ENCODE measurements at places on chromosomes 11 and 22.

- no peak for DNase-seq
Observed at GRCh38 chr11:17535488-17535887, 8.7 kb downstream of the USH1C start.

GRCh38 chr11:45647329-45647728 lies 18.1 kb downstream of the CHST1 start:
- no peak for DNase-seq

DNA sequence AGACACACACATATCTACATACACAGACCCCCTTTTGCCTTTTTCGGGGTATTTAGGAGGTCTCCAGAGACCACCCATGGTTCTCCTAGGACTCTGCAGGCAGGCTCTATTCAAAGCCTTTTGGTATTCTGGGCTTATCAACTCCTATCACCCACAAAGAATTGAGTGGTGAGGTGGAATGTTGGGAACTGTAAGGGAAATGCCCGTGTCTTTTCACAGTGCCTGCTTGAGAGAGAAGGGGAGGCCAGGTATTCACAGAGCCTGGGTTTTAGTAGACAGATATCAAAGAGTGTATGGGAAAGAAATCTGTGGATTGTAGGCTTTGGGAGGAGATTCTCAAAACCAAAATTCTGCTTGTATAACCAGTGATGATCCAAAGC lies 44.0 kb upstream of the CSNK2A3 start:
- DNase-seq: no peak

DNA sequence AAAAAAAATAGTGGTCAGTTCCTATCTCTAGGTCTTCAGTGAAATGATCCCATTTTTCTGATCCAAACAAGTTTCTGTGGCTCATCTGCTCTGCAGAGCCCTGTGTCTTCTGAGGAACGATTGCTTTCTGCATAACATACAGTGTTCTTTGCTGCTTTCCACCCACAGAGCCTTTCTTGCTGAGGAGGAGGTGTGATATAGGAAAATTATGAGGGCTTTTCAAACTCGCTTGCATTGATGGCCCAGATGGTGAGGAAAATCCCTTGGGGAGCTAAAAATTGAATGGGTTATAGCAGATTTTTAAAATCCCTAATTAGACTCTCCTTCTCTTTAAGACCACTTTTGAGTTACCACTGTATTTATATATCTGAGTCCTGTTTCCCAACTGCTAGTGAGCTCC lies 31.3 kb downstream of the JAM3 start:
- DNase-seq: no peak

DNA sequence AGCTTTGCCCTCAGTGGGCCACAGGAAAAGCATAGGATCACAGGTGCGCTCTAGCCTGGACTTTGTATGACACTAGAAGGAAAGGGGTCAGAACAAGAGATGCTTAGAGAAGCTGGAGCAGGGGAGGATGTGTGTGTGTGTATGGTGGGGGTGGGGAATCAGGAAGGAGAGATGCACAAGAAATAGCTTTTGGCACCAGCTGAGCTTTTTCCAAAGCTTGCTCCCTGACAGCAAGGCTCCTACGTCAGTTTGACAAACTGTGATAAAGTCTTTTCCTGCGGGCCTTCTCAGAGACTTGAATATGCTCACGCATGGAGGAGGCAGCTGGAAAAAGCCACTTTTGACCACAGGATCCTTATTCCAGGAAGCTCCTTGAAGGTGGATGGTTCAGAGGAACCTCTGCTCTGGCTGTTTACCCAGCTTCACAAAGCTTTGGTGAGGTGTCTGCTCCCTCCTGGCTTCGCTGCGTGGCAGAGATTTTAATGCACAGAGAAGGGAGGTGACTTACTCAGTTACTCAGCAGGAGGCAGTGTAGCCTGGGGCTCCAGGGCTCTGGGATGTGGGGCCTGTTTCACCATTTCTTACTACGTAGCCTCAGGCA lies 3.9 kb downstream of the CDC42EP1 start:
- no peak for DNase-seq

- DNase-seq: no peak
Observed at GRCh38 chr11:11568651-11569229, 53.1 kb downstream of the GALNT18 start.

- no peak for DNase-seq
Observed at GRCh38 chr11:22927793-22928192, 67.5 kb upstream of the CCDC179 start.

DNA sequence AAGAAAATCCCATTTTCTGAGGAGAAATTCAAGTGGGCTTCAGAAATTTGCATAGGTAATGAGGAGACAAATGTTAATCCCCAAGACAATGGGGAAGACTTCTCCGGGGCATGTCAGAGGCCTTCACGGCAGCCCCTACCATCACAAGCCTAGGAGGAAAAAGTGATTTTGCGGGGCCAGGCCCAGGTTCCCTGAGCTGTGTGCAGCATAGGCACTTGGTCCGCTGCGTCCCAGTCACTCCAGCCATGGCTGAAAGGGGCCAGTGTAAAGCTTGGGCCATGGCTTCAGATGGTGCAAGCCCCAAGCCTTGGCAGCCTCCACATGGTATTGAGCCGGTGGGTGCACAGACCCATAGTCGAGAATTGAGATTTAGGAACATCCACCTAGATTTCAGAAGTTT lies 570.7 kb downstream of the KCNA4 start:
- DNase-seq: no peak

GRCh38 chr22:46439111-46439510 lies 98.3 kb downstream of the CELSR1 start:
- DNase-seq: no peak
